ENCODE measurements at places on chromosomes 13 and 19.

DNA sequence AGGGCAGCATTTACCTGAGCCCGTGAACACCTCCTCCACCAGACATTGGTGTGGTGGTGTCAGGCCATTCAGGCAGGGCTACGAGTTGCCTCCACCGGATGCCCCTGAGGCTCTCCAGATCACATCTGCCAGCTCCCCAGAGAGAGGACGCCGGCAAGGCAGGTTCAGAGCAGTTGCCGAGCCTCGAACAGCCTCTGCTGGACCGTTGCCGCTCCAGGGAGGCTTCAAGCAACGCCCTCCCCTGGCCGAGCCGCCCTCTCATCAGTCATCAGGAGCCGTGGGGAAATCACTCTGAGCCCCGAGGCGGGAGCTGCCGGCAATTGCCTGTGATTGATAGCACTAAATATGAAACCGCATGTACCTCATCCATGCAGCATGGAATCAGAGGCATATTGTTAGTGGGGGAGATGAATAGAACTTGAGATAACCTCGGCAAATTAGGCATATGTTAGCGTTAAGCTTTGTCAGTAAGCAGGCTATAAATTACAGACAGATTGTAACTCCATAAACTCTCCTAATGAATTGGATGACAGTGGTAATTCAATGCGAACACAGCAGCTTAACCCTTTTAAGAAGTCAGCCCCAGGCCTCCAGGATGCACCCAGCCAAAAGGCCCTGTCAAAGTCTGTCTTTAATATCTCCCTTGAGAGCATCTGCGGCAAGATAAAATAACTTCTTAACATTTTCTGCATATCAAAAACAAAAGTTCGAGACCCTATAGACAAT lies 29.8 kb upstream of the SPACA7 start:
- DNase-seq, result peak; percentile 32

GRCh38 chr13:111335298-111335697 lies 14.9 kb downstream of the TEX29 start:
- no peak for DNase-seq

DNA sequence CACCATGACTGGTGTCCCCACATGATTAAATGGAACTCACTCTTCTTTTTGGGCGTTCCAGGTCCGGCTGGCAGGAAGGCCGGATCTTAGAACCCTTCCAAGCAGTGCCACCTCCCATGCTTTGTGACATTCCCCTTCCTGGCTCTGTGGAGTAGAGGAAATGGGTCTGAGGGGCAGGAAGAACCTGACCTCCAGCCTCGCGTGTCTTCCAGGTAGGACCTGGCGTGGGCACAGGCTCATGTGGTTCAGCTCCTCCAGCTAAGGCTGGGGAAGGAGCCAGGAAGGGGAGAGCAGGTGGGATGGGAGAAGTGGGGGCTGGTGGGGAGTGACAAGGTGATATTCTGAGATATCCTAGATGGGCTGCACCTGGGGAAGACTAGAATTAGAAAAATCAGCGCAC lies 2.1 kb downstream of the TMEM255B start:
- no peak for DNase-seq

GRCh38 chr13:63851526-63851925 lies 2435.9 kb upstream of the PCDH20 start:
- no peak for DNase-seq

DNA sequence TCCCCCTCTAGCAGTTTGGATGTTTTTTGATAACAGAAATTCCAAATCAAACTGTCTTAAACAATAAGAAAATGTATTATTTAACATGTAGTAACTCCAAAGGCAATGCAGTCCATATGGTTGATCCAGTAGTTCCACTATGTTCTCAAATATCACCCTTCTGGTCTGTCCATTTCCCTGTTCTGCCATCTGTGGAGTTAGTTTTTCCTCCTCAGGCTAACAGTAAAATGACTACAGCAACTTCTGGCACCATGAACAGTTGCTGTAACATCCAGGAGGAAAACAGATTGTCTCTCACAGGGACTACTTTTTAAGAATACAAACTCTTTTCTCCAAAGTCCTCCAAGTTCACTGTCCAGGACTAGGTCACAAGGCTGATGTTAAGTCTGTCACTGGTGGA lies 455.4 kb downstream of the FGF14 start:
- DNase-seq, result no peak

- no peak for DNase-seq
Measured at GRCh38 chr19:29677001-29677817, 11.9 kb downstream of the PLEKHF1 start.

DNA sequence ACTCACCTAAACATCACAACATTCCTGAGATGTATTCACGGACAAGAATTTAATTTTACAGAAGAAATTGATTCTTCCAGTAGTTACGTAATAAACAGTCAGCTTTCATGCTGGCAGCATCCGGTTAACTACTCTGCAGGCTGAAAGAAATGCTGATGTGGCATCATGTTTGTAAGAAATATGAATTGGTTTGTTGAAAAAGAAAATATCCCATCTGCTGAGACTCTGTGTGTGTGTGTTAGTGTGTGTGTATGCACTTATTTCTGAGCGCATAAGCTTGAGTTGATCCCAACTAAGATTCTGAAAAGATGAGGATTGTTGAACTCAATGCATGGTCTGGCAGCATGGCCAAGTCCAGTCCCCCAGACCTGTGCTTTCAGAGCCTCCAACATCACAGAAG lies 74.3 kb upstream of the FAM216B start:
- no peak for DNase-seq
